ENCODE measurements at places on chromosomes 12 and 14. TPM values are rescaled to one million over a fixed set of nuclear protein-coding genes. Genes with fewer than 3 reads are reported as not detected.
A peak's percentile ranks its signal among the peaks of the same experiment; 100 is the strongest.

DNA sequence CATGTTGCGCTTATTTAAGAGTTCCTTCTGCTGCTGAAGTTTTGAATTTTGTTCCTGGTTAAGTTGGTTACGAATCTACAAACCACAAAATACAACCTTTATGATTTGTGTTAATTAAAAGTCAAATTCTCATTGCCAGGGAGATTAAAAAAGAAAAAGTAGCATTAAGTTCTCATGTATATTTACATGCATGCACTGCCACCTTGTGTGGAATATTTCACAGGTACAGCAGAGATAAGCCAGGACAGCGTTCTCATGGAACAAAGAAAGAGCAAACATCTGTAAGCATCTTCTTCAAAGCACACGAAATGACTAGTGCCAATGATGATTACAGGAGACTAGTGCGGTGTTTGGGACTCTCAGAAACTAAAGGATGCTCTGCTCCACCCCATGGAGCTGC lies 34.2 kb downstream of the ZFYVE21 start:
- no peak for DNase-seq

- DNase-seq: no peak
Observed at GRCh38 chr14:99263564-99264330, 8.2 kb downstream of the BCL11B start.

DNA sequence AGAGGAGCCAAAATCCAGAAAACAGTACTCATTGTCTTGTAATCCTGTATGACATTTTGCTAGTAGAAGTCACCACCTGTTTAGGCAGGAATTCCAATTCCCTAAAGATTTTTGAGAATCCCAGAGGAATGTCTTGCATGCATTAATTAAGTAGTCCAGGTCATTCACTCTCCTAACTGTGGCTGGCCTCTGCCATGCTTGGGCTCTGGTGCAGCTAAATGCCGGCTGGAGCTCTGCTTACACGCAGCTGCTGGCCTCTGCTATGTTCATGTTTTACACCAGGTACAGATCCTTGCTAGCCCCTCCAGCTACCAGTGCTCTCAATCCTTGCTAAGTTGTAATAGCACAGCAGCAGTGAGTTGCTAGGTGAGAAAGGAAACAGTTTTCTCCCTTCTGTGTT lies 16.3 kb upstream of the HIF1A start:
- DNase-seq: no peak

DNA sequence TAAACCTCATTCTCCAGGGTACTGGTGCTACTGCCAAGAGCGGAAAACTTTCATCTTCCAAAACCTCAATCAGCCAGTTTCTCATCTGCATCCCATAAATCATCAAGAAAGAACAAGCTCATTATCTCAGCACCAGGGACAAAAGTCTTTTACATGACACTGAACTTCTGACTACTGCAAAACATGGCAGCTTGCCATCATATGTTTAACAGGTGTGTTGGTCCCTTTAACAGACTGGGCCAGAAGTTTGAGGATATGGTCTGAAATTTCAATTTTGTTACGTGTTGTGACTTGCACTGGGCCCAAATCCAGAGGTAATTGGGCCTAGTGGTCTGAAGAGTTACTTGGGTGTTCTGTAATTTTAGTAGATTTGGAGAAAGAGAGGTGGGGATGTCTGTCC lies 305.4 kb upstream of the SEL1L start:
- DNase-seq: peak; percentile 10

- DNase-seq: peak; percentile 80
Observed at GRCh38 chr14:60647081-60647836, 2.0 kb downstream of the SIX1 start.

DNA sequence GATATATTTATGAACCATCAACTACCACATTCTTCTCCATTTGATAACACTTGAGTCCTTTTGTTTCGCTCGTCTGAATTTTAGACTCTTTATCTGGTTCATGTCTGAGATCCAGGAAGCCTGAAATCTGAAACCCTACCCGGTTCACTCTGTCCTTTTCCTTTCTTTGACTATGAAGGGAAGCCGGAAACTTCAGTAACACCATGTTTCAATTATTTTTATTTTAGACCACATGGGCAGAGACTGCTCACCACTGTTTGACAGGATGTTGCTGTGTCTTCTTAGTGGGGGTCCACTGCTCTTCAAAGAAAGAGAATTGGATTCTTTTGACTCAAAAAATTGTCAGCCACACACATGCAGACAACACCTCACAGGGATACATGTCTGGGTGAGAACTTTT lies 331.9 kb upstream of the FLRT2 start:
- DNase-seq: no peak

- DNase-seq: no peak
Observed at GRCh38 chr12:63354969-63355368, 204.0 kb upstream of the AVPR1A start.

- DNase-seq: peak; percentile 78
Observed at GRCh38 chr12:20601668-20602280, 93.4 kb upstream of the SLCO1C1 start.

BCL2L14 gene
- total RNA-seq: not detected

CCDC198 gene
- total RNA-seq: not detected
